ENCODE measurements at places on chromosomes 7 and 10.
A peak's percentile ranks its signal among the peaks of the same experiment; 100 is the strongest.

DNA sequence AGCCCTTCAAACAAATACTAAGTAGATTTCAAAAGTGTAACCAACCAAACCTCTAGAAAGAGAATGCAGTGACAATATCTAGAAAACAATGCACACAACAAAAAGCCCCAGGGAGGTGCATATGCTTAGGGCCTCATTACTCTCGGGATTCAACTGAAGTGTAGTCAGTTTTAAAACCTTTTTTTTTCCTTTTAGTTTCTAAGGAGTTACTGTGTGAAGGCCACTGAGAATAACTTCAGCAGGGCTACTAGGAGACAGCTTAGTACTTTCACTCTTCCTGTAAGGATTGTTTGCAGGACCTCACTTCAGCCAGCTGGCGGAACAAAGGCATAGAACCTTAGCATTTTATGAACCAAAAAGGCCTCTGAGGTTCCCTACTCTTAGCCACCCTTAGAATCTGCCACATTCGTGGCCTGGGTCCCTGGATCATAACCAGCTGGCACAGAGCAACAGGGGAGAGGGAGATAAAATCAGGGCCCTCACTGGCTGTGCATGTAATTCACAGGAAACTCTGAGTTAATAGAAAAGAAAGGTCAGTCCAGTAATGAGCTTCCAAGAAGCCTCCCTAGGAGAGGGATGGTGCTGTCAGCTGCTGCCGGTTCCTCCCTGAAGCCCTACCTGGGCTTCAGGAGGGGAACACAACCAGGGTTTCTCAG lies 3.6 kb downstream of the VOPP1 start:
- H3K4me3 ChIP-seq: no peak overlapping the region
- H3K27me3 ChIP-seq: no peaks in the 10 kb centered on the region
- DNase-seq: peak; percentile 15
- peak overlapping the region; percentile 44 for H3K27ac ChIP-seq

GRCh38 chr7:38229386-38229785 lies 44.0 kb downstream of the TARP start:
- peaks cover 27% of the 10 kb centered on the region for H3K36me3 ChIP-seq
- H3K27ac ChIP-seq: peak overlapping the region; percentile 18
- no peaks in the 10 kb centered on the region for H3K27me3 ChIP-seq
- no peak overlapping the region for H3K4me3 ChIP-seq
- no peak for DNase-seq

DNA sequence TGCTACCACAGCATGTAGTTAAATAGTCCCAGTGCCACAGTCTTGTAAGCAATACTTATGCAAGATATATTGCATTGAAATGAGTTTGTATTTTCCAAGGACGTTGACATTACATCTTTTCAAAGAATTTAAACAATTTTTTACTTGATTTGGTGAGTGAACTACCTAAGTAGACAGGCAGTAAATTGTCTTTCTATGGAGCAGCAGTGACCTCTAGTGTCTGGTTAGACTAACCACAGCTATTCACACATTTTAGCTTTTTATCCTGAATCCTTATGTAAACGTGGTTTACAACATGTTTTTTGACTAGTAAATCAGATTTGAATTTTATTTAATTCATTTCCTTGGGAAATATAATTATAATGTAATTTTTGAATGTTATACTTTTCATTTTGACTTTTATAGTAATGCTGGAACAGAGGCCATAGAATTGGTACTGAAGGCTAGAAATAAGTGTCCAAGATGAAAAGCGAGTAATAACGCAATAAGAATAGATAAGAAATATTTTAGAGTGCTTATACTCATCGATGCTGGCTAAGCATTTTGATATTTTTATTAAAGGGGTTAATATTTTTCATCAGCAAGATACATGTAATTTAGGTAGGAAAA lies 5.6 kb downstream of the LRRTM3 start:
- no peaks in the 10 kb centered on the region for H3K36me3 ChIP-seq
- no peak overlapping the region for H3K4me3 ChIP-seq
- no peak overlapping the region for H3K27ac ChIP-seq

DNA sequence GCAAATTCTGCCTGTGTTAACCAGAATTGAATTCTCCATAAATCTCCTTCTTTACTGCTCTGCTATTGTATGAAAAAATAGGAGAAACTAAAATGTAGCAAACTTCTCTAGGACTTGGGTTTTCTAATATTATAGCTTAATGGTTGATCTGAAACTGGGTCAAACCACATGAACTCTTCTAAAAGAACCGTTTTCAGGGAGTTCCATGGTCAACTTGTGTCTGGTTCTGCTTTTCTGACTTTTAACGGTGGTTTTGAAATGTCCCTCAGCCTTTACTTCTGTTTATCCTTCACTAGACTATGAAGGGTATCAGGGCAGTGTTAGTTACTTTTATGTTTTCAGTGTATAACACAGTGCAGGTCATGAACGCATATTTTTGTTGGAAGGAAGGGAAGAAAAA lies 242.2 kb downstream of the TSPAN12 start:
- H3K4me3 ChIP-seq: no peak overlapping the region
- no peak overlapping the region for H3K27ac ChIP-seq
- no peaks in the 10 kb centered on the region for H3K27me3 ChIP-seq
- no peaks in the 10 kb centered on the region for H3K36me3 ChIP-seq

GRCh38 chr10:89563861-89564478 lies 28.6 kb upstream of the SLC16A12 start:
- H3K27me3 ChIP-seq: no peaks in the 10 kb centered on the region
- H3K4me1 ChIP-seq: no peaks in the 10 kb centered on the region
- no peak overlapping the region for H3K27ac ChIP-seq
- no peak for DNase-seq
- H3K36me3 ChIP-seq: no peaks in the 10 kb centered on the region
- no peak overlapping the region for H3K4me3 ChIP-seq

- no peaks in the 10 kb centered on the region for H3K27me3 ChIP-seq
- H3K27ac ChIP-seq: no peak overlapping the region
- H3K36me3 ChIP-seq: no peaks in the 10 kb centered on the region
Observed at GRCh38 chr10:50538555-50539398, 85.0 kb downstream of the SGMS1 start.

GRCh38 chr7:101138213-101138870 lies 11.4 kb downstream of the SERPINE1 start:
- DNase-seq: peak; percentile 94
- H3K4me1 ChIP-seq: no peaks in the 10 kb centered on the region

- H3K4me1 ChIP-seq: no peaks in the 10 kb centered on the region
- DNase-seq: no peak
Observed at GRCh38 chr7:133479456-133480065, 226.7 kb downstream of the EXOC4 start.

DNA sequence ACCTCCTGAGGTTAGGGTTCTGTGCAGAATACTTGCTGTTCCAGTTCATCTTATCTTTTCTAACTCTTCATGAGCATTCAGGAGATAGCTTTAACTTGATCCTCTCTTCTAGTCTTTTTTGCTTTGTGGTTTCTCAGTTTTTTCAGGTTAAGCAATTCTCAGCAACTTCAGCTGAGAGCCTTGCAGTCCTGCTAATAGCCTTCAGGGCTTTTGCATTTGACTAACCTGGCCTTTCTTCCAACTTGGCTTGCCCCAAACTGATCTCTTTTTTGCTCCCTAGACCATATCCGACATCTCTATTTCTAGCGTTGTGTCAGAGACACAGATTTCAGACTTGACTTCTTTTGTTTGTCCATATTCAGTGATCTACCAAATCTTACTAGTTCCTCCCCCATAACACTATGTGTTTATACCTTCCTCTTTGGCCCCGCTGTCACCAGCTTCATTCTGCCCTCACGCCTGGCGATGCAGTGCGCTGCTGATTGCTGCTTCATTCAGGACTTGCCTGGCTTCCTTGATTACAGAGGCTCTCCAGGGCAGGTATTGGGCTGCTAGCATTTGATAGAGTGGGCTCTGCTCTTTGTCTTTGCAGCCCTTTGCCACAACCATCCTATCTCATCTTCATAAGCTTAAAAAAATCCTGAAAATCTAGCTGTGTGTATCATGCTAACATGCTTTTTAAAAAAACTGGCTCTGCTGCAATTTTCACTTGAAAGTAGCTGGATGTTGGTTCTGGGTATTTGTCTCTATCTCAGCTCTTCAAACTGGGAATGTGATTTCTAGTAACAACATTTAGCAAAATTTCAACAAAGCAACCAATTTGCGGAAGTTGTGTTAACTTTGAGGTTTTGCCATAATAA lies 9.6 kb downstream of the CUL1 start:
- no peak overlapping the region for H3K4me3 ChIP-seq
- H3K27me3 ChIP-seq: no peaks in the 10 kb centered on the region
- H3K4me1 ChIP-seq: no peaks in the 10 kb centered on the region
- no peak overlapping the region for H3K27ac ChIP-seq
- H3K36me3 ChIP-seq: no peaks in the 10 kb centered on the region
- DNase-seq: no peak

- H3K27ac ChIP-seq: no peak overlapping the region
- no peak overlapping the region for H3K4me3 ChIP-seq
- no peaks in the 10 kb centered on the region for H3K27me3 ChIP-seq
- no peaks in the 10 kb centered on the region for H3K36me3 ChIP-seq
- DNase-seq: no peak
- no peaks in the 10 kb centered on the region for H3K4me1 ChIP-seq
Observed at GRCh38 chr10:13400196-13400965, 52.3 kb upstream of the SEPHS1 start.

- no peaks in the 10 kb centered on the region for H3K27me3 ChIP-seq
- no peak overlapping the region for H3K4me3 ChIP-seq
- no peaks in the 10 kb centered on the region for H3K36me3 ChIP-seq
- H3K4me1 ChIP-seq: no peaks in the 10 kb centered on the region
Observed at GRCh38 chr7:131151034-131151433, 176.6 kb upstream of the MKLN1 start.

GRCh38 chr7:32094516-32094915 lies 24.3 kb upstream of the PDE1C start:
- no peak overlapping the region for H3K27ac ChIP-seq
- DNase-seq: no peak
- H3K27me3 ChIP-seq: no peaks in the 10 kb centered on the region
- H3K4me3 ChIP-seq: no peak overlapping the region

DNA sequence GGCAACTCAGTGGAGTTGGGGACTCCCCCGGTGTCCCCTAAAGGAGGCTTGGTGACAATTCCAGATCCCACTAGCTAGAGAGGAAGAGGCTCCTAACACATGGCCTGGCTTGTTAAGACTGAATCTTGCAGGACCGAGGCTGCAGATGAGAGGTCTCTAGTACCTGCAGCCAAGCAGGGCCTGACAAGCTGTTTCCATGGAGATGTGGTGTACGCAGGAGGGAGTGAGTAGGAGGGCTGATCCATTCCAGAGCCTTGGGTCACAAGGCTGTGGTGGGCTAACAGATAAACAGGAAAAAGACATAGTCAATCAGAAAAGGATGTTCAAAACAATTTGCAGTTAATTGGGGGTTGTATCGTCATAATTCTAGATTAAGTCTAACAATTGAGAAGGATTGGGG lies 77.3 kb upstream of the MKLN1 start:
- H3K4me1 ChIP-seq: no peaks in the 10 kb centered on the region
- no peaks in the 10 kb centered on the region for H3K36me3 ChIP-seq
- no peaks in the 10 kb centered on the region for H3K27me3 ChIP-seq
- H3K27ac ChIP-seq: no peak overlapping the region
- no peak overlapping the region for H3K4me3 ChIP-seq

DNA sequence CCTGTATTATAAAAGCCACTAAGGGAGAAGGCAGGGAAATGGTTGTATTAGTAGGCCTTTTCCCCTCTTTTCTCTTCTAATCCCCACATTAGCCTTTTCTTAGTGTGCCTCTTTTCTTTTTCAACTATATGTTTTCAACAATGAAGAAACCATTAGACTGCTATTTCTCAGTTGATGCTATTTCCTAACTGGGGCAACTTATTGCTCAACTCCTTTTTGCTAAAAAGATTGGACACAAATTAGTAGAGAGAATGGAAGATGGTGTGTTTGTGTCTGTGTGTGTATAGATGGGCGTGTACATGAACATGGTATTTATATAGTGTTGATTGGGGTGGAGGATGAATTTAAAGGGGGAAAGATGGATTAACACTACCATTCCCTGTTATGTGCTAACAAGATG lies 28.4 kb downstream of the TBC1D12 start:
- H3K4me3 ChIP-seq: no peak overlapping the region
- no peaks in the 10 kb centered on the region for H3K27me3 ChIP-seq
- H3K27ac ChIP-seq: no peak overlapping the region
- H3K4me1 ChIP-seq: no peaks in the 10 kb centered on the region
- H3K36me3 ChIP-seq: no peaks in the 10 kb centered on the region

- no peak overlapping the region for H3K4me3 ChIP-seq
- no peaks in the 10 kb centered on the region for H3K27me3 ChIP-seq
- no peak for DNase-seq
- H3K36me3 ChIP-seq: no peaks in the 10 kb centered on the region
Observed at GRCh38 chr7:157757776-157758467, 421.1 kb downstream of the DNAJB6 start.

- H3K36me3 ChIP-seq: no peaks in the 10 kb centered on the region
- no peak overlapping the region for H3K27ac ChIP-seq
- no peak for DNase-seq
- no peaks in the 10 kb centered on the region for H3K27me3 ChIP-seq
- H3K4me3 ChIP-seq: no peak overlapping the region
Observed at GRCh38 chr10:128103229-128103714, 23.0 kb downstream of the MKI67 start.

DNA sequence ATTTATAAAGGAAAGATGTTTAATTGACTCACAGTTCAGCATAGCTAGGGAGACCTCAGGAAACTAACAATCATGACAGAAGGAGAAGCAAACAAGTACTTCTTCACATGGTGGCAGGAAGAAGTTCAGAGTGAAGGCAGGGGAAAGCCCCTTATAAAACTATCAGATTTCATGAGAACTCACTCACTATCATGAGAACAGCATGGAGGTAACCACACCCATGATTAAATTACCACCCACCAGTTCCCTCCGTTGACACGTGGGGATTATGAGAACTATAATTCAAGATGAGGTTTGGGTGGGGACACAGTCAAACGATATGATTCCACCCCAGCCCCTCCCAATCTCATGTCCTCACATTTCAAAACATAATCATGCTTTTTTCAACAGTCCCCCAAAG lies 124.2 kb upstream of the PCGF5 start:
- DNase-seq: no peak
- no peaks in the 10 kb centered on the region for H3K27me3 ChIP-seq
- no peaks in the 10 kb centered on the region for H3K36me3 ChIP-seq
- H3K27ac ChIP-seq: no peak overlapping the region
- no peak overlapping the region for H3K4me3 ChIP-seq

DNA sequence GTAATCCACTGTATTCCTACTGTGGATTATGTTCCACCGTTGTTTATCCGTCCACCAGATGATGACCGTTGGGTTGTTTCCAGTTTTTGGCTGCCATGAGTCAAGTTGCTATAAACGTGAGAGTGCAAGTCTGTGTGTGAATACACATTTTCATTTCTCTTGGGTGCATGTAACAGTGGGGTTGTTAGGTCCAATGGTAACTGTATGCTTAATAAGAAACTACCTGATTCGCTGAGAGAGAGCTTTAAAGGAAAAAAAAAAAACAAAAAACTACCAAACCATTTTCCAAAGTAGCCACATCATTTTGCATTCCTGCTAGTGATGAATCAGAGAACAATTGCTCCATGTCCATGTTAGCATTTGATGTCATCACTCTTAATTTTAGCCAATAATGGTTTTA lies 15.9 kb downstream of the UBN2 start:
- no peak for DNase-seq
- no peak overlapping the region for H3K27ac ChIP-seq
- no peaks in the 10 kb centered on the region for H3K27me3 ChIP-seq
- H3K4me1 ChIP-seq: no peaks in the 10 kb centered on the region
- H3K36me3 ChIP-seq: no peaks in the 10 kb centered on the region

GRCh38 chr10:131636116-131636515 lies 264.7 kb upstream of the PPP2R2D start:
- DNase-seq: no peak
- H3K4me1 ChIP-seq: no peaks in the 10 kb centered on the region
- no peaks in the 10 kb centered on the region for H3K36me3 ChIP-seq
- no peak overlapping the region for H3K4me3 ChIP-seq
- no peaks in the 10 kb centered on the region for H3K27me3 ChIP-seq
